Right cardiac atrium (tissue), 5 donors: ENCODE measurements at places on chromosomes 7 and 10. TPM values are rescaled to one million over a fixed set of nuclear protein-coding genes. Genes with fewer than 3 reads are reported as not detected.

GRCh38 chr10:13869295-13869664 lies 282.5 kb downstream of the PRPF18 start:
- DNase-seq: no peak

GRCh38 chr10:101566333-101567164 lies 21.5 kb downstream of the POLL start:
- DNase-seq: no peak

DNA sequence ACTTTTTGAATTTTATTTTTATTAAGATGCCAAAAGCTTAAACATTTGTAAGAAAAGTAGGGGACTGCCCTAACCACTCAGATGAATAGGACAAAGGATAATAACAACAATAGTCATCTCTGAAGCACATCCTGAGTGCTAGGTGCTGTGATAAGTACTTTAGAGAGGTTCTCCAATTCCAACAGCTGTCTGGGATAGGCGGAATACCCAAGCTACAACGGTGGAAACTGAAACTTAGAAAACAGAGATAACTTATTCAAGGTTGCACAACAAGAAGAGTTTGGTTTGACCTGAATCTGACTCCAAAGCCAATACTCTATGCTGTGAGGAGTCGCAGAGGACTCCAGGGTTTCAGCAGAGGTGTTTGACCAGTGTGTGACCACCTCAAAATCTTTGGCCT lies 2.0 kb downstream of the RTKN2 start:
- DNase-seq: no peak

- peak; percentile 95 for DNase-seq
These were observed 97.5 kb downstream of the FAM53B start for GRCh38 chr10:124646483-124647352.

Gene STK17A
- total RNA-seq: 37.2 TPM

DNA sequence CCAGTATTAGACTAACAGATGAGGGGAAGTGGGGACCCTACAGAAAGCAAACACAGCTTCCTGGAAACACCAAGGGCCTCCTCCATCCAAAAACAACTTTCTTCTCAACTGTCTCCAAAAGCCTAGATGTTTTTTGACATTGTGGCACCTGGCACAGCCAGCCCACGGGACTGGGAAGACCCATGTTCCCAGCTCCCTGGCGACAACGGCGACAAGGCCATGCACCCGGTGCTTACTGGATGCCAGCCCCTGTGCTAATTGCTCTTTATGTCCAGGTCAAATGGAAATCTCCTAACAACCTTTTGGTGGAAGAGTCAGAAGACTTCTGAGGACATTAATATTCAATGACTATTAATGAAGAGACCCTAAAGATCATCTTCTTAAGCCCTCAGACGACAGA lies 7.1 kb downstream of the FGFR2 start:
- no peak for DNase-seq

DNA sequence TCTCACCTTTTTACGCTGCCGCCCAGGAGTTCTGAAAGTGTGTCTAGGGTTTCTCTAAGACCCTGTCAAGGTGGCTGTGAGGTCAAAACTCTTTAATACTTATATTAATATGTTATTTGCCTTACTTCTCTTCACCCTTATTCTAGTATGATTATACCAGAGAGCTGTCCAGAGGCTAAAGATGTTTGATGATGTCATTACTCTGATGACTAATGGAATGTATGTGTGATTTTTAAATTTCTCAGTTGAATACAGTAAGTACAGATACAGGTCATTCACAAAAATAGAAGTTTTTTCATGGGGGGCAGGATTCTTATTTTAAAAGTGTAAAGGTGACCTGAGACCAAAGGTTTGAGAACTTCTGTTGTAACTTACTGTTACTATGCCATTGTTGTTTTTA lies 150.6 kb upstream of the FOXP2 start:
- no peak for DNase-seq

DNA sequence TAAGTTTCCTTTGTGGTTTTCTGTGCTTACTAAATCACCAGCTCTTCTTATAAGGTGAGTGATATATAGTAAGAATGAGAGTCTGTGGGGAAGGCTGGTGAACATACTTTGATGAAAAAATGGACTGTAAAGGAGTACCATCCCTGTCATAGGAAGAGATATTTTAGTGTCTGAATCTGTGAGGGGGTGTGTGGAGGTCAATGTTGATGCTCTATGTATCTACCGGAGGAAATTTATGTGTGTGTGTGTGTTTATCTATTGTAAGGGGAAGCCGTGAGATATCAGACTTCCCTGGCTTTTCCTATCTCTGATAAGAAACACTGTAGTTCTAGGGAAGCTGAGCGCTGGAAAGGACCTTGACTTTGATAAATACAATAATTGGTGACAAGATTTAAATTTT lies 179.0 kb downstream of the PCDH15 start:
- DNase-seq: no peak

Gene IGFBP1
- not detected for total RNA-seq

Gene MYL10
- total RNA-seq: not detected

GRCh38 chr10:12869427-12869826 lies 132.1 kb downstream of the CCDC3 start:
- DNase-seq: no peak

- no peak for DNase-seq
These were observed 187.7 kb upstream of the CNTNAP2 start for GRCh38 chr7:145928937-145929336.

Gene DNAH11
- total RNA-seq: 3.7 TPM

GRCh38 chr7:128937647-128938543 lies at the start of gene IRF5:
Gene IRF5 (plus strand): TSS chr7:128937927. CDS start chr7:128942082, 4,155 bp downstream.
- peak; percentile 77 for DNase-seq

Gene ENO4
- 0.24 TPM for total RNA-seq

- no peak for DNase-seq
These were observed 23.3 kb downstream of the FZD1 start for GRCh38 chr7:91287371-91288084.

- DNase-seq: peak; percentile 55
These were observed 63.3 kb upstream of the GHITM start for GRCh38 chr10:84076047-84076388.

Gene MCMBP
- total RNA-seq: 24.8 TPM

Gene ANKRD7
- 2.1 TPM for total RNA-seq
